ENCODE measurements at places on chromosomes 4 and X. TPM values are rescaled to one million over a fixed set of nuclear protein-coding genes. Genes with fewer than 3 reads are reported as not detected.

The DKK2 gene
- not detected for total RNA-seq

The ZFP42 gene
- total RNA-seq, result not detected

The HTR2C gene
- not detected for total RNA-seq

The CITED1 gene
- total RNA-seq, result not detected

GRCh38 chr4:148366251-148366650, 76.0 kb downstream of the NR3C2 start:
- DNase-seq, result no peak

DNA sequence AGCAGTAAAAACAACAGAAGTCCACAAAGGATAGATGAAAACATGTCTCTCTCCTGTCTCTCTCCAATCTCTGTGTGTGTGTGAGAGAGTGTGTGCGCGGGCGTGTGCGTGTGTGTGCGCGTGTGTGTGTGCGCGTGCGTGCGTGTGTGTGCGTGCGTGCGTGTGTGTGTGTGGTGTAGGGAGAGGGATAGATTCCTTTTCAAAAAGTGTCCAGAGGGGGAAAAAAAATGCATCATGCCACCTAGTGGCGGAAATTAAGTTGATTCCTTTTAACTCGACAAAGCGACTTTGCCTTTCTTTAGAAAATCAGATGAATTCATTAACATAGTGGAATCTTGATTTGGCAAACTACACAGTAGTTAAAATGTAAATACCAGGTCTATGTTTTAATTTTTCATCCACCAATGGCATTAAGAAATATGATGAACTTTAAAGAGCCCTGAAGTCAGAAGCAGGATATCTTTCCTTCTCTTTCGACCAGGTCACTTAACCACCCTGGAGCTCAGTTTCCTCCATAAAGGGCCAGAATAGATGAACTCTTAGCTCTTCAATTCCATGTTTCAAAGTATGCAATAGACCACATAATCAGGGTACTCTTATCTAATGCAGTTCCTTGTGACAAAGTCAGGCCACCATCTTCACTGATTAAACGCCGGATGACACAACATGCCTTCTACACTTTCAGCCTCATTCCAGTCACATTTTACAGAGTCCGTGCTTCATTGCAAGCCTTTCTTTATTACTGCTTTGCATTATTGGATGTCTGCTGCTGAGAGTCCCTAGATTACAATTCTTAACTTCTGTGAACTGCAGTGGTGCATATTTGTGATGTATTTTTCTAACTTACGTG, 162.8 kb downstream of the FBXO8 start:
- DNase-seq, result peak; percentile 51

GRCh38 chr4:5798462-5798861, 87.5 kb downstream of the EVC start:
- DNase-seq, result no peak
